ENCODE measurements at places on chromosomes 3 and 15.

- no peak for DNase-seq
Measured at GRCh38 chr15:53976844-53977392, 1.3 kb upstream of the UNC13C start.

DNA sequence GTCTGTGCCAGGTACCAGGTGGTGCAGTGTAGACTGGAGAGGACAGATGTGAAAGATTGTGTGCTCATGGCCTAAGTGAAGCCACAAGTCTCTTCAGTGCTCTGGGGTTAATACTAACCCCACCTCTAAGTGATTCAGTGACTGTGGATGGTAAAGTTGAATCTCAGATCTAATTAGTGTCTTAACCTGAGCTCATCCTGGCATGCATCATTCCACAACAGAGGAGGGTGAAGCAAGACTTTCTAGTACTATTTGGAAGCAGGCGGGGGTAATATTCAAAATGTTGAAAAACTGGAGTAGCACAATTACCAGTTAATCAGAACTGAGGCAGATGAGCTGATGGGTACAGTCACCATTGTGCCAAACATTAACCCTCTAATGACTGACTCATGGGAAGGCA is 2.8 kb upstream of the MESD start:
- no peak for DNase-seq

GRCh38 chr3:158352551-158352950 is 218.4 kb upstream of the MLF1 start:
- DNase-seq: no peak

GRCh38 chr3:123143669-123144411 is 57.9 kb upstream of the SEC22A start:
- no peak for DNase-seq

GRCh38 chr3:60192297-60193114 is 1058.7 kb downstream of the FHIT start:
- DNase-seq: no peak

- no peak for DNase-seq
Measured at GRCh38 chr15:33581032-33581431, 270.3 kb downstream of the RYR3 start.
